T-helper 1 cell (primary cell): ENCODE measurements at places on chromosomes 3 and 15.

GRCh38 chr3:194814878-194815357, 129.2 kb downstream of the FAM43A start:
- no peak for DNase-seq

- no peak for DNase-seq
Observed at GRCh38 chr15:43275740-43276562, 9.2 kb upstream of the TGM5 start.

GRCh38 chr3:62013951-62014350, 359.4 kb downstream of the FEZF2 start:
- DNase-seq, result no peak

DNA sequence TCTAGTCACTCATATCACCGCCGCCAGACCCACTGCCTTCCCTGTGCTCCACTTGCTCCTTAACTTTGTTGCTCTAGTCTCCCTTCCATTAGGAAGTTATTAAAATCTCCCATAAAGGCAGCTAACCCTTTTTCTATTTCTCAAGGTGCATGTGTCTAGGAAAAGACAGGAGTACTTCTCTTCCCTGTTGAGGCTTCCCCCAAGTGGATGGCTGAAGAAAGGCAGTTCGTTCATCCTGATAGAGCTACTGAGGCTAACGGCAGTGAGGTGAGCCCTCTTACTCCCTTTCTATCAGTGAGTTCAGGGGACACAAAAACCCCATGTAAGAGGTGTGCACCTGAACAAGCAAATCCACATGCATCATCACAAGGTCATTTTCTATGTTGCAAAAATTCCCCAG, 397.8 kb downstream of the IGSF11 start:
- DNase-seq, result no peak

DNA sequence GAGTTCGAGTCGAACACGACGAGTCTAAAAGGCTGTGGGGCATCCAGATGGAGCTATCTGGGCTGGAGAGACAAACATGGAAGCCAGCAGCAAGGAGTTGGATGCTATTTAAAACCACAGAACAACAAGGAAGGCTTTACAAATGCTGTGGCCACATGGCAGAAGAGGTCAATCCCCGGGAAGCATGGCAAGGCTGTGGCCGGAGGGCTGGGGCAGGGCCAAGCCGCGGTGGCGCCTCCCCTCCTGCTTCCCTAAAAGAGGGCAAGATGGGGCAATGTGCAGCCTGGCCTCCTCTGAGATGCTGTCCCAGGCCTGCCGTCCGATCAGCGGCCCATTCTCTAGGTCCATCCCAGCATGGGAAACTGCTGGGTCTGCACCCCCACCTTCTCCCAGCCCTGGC, 139.1 kb downstream of the SRGAP3 start:
- DNase-seq, result no peak

DNA sequence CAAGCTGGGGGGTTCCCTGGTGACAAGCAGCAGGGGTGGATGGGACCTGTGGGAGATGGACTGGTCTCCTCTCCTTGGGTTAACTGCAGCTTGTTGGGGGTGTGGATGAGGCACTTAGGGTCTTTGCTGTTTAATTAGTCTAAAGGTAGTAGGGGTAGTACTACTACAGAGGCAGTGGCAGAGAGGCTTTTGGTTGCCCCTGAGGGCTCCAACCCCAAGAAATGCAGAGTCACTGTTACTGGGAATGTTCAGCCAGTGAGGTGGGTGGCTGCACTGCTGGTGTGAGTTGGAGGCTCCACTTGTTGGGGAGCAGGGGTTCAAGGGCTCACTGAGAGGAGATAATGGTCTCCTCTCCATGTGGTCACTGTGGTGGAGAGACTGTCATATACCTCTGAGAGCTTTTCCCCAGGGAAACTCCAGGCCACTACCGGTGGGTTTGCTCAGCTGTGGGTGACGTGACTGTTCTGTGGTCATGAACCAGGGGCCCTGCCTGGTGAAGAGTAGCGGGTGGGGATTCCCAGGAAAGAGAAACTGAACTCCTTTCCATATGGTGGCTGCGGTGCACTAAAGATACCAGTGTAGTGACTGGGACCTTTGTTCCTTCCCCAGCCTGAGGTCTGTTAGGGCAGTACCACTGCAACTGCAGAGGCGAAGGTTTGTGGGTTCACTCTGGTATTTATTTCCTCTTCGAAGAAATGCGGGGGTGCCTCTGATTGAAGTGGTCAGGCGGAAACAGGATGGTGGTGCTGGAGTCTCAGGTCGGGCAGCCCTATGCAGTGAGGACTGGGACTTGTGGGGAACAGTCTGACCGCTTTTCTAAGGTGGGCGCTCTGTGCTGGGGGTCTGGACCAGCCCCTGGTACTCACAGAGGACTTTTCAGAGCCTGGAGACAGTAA, 68.9 kb upstream of the TNFSF10 start:
- peak; percentile 59 for DNase-seq

DNA sequence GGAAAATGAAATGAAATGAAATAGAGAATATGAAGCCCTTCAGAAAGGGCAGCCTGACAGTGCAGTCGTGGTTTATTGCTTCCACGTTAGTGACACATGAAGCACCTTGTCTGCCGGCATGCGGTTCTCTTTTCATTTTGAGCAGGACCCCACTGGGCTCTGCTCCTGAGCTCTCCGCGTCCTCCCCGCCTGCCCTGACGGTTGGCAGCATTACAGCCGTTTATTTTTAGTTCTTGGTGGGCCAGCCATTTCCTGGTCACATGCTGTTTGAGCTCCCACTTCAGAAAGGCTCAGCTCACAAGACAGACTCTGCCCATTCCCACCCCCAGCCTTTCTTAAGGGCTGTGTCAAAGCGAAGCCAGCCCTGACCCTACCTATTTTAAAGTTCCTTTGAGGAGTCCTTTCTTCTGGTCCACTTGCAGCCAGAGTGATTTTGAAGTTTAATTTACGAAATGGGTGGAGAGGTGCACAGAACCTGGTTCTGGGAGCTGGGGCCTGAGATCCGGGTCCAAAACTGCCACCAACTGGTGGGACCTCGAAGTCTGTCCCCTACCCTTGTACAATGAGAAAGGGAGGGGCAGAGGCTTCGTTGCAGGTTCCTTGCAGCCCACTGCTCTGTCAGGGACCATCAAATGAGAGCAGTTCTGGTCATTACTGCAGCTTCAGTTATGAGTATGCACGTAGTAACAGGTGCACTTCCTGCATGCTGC, 60.1 kb downstream of the MGLL start:
- DNase-seq, result no peak

DNA sequence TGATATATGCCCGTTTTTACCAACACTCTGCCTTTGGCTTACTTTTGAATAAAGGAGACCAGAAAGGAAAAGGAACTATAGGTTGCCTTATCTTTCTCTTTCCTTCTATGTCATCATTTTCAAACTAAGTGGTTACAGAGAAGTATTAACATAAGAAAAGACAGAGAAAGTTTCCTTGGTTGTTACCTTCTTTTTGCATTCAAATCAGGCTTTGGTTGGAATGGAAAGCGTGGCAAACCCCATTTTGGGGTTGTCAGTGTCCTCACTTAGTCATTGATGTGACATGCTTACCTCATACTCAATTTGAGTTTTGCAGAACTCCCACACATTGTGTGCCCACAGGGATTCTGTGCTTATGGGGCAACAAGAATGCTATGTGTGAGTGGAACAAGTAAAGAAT, 3.7 kb upstream of the THRB start:
- DNase-seq, result no peak

- DNase-seq, result no peak
Observed at GRCh38 chr15:90394748-90395442, 6.9 kb downstream of the IQGAP1 start.

DNA sequence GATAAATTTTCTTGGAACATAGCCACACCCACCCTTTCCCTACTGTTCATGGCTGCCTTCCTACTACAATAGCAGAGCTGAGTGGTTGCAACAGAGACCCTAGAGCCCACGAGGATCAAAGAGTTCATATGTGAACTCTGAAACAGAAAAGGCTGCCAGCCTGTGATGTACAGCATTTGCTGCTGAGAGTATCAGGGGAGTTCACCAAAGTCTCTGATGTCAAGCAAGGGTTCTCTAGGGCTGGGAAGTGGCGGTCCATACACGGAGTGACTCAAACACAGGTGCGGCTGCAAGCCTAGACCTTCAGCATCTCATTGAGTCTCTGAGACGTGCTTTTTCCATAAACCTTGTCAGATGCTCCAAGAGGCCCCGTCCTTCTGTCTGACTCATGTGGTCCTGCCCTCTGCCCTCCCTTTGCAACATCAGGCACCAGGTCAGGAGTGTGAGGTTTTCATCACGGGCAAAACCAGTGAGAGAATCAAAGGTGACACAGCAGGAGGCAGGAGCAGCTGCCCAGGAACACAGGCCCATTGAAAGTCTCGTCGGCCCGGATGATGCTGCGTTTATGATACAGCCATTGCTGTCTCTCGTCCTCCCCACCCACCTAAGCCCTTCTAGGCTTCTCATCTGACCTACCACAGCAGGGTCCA, 42.9 kb downstream of the PCSK6 start:
- no peak for DNase-seq

GRCh38 chr3:17555525-17555924, 186.9 kb downstream of the TBC1D5 start:
- no peak for DNase-seq

- DNase-seq, result no peak
Observed at GRCh38 chr3:152331018-152331541, 62.4 kb downstream of the MBNL1 start.

- DNase-seq, result no peak
Observed at GRCh38 chr15:69601711-69602504, 149.3 kb downstream of the RPLP1 start.

DNA sequence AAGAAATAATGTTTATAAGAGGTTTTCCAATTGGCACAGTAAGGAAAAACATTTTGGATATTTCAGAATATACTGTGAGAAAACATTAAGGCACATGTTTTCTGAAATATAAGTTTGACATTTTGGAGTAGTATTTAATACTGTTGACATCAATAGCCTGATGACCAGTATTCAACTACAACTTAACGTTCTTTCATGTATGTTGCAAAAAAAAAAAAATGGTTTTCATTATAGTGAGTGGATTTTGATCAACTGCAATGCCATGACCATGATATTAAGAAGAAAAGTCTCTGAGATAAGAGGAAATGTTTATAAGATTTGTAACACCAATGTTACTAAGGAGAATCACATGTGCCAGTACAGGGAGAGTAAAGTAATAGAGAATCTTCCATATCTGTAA, 252.8 kb upstream of the RORA start:
- DNase-seq, result no peak

- no peak for DNase-seq
Observed at GRCh38 chr3:33054100-33055092, 42.5 kb downstream of the GLB1 start.

- DNase-seq, result no peak
Observed at GRCh38 chr3:71078723-71079525, 504.6 kb downstream of the FOXP1 start.

GRCh38 chr3:16909802-16910201, 25.0 kb downstream of the PLCL2 start:
- no peak for DNase-seq

DNA sequence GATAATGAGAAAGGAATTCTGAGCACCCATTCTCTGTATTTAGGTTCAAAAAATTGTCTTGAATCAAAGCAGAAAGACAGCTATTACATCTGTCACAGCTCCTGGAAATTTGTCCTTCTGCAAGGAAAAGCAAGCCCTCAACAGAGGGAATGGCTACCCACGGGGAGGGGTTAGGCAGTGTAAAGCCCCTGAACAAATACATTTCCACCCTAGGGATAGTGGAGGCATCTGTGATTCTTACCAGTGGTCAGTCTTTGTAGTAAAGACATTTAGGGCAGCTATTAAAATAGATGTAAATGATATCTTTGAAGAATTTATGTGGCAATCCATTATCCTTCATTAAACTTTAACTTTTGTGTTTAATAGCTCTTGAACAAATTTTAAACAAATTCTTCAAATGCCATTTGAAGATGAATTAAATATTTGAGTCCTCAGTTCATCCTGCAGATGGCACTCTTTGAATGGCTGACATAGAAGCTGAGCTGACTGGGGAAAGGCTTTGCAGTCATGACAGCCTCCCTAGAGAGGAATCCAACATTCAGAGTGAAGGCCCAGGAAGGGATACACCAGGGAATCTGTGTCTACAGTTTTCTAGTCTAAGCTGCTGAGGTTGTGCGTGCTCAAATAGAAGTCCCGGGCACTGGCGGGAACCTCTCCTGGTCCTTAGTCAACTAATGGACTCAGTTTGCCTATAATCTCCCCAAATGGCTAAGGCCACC, 359.7 kb upstream of the ROPN1 start:
- DNase-seq, result no peak

- no peak for DNase-seq
Observed at GRCh38 chr3:51243924-51244323, 141.2 kb upstream of the MANF start.

- DNase-seq, result peak; percentile 79
Observed at GRCh38 chr3:20039765-20040547, at the start of gene KAT2B. Gene KAT2B, plus strand, starts transcription at chr3:20040446. Its CDS starts 32 bp downstream, at chr3:20040478.

DNA sequence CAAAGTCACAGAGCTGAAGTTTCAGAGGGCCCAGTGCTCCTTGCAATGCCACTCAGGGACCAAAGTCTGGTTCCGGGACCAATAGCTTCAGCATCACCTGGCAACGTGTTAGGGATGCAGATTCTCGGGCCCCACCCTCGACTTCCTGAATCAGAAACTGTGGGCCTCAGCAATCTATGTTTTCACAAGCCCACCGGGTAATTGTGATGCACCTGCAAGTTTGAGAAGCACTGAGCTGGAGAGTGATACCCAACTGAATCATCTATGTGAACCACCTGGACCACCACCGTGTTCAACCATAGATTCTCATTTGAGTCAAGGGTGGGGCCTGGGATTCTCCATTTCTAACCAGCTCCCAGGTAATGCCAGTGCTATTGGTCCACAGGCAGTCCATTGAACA, 55.7 kb downstream of the CORO2B start:
- no peak for DNase-seq

GRCh38 chr15:43093026-43093425, 12.8 kb downstream of the UBR1 start:
- DNase-seq, result no peak

DNA sequence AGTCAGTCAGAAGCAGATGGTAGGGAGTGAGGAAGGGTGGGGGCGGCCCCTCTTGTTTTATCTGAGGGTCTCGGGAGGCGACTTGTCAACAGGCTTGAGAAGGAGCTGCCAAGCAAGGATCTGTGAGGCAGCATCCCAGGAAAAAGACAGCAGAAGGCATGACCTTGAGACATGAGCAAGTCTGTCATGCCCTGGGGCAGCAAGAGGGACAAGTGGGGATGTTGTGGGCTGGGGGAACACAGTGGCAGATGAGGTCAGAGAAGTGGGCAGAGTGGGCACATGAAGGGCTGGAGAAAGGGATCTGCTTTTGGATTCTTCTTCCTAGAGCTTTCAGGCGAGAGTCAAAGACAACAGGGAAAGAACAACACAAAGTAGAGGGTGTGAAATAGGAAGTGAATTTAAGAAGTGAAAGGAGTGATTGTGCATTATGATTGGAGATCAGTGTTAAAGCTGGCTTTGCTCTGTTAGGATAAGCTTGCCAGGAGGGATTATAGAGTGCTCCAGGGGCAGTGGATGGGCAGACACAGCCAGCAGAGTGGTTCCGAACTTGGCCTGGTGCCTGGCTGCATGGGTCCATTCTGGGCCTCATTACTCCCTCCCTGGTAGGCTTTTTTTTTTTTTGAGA, 73.3 kb downstream of the USP13 start:
- no peak for DNase-seq
